ENCODE measurements at places on chromosomes 13 and 19. TPM values are rescaled to one million over a fixed set of nuclear protein-coding genes. Genes with fewer than 3 reads are reported as not detected.

DNA sequence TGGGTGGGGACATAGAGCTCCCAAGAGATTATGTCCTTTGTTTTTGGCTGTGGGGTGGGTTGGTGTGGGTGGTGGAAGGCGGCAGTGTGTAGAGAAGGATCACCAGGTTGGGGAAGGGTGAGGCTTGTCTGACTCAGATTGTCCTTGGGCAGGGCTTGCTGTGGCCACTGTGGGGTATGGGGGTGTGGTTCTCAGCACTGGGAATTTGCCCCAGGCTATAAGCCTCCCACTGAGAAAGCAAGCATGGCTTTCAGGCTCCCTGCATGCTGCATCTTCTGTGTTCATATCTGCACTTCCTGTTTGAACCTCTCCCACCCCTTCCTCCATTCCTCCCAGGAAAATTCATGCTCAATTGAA lies 34.9 kb downstream of the DNAJC15 start:
- DNase-seq: peak; percentile 79

- DNase-seq: no peak
Measured at GRCh38 chr19:29400917-29401711, 124.7 kb upstream of the VSTM2B start.

DNA sequence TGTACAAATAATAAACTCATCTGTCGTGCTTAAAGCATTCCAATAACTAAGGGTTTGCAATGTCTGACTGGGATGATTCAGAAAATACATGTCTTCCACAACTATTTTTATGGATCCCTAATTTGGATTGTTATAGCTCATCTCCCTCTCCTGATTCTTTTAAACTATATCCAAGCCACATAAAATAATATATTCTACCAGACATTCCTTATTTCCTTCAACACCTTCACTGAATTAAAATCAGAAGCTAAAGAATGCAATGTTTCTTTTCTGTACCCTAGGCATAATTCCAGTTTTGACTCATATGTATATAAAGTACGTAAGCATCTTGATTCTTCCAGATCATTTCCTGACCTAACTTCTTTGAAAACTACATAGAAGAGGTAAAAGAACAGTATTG lies 420.4 kb downstream of the EFNB2 start:
- DNase-seq: peak; percentile 44

ZNF563 gene
- polyA plus RNA-seq: 2.1 TPM

CEACAM19 gene
- 6.1 TPM for polyA plus RNA-seq

Measured in BJ (cell line).